Cardiac septum (tissue), 1 donor: ENCODE measurements at places on chromosomes 3 and 15.

GRCh38 chr3:150080058-150080730, 109.5 kb upstream of the PFN2 start:
- DNase-seq = no peak

DNA sequence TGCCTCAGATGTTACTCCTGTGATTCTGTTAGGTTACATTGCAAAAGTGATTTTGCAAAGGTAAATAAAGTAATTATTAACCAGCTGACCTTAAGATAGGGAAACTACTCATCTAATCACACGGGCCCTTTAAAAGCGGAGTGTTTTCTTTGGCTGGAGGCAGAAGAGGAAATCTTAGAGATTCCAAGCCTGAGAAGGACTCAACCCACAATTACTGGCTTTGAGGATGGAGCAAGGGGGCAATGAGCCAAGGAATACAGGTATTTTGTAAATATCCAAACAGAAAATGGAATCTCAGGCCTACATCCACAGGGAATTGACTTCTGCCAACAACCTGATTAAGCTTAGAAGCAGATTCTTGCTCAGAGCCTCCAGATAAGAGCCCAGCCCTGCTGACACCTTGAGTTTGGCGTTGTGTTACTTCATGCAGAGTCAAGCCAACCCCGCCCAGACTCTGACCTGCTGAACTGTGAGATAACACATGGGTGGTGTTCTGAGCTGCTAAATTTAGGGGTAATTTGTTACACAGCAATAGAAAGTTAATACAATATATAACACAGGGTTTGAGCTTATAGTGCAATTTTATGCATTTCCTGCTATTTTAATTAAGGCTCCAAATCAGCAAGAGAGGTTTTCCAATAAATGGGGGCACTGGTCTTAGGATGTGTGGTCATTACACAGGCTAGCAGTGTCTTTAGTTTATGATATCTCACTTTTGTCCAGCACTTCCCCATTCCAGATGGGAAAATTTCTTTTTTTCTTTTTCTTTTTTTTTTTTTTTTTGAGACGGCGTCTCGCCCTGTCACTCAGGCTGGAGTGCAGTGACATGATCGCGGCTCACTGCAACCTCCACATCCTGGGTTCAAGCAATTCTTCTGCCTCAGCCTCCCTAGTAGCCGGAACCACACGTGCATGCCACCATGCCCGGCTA, 19.5 kb downstream of the NFKBIZ start:
- no peak for DNase-seq

DNA sequence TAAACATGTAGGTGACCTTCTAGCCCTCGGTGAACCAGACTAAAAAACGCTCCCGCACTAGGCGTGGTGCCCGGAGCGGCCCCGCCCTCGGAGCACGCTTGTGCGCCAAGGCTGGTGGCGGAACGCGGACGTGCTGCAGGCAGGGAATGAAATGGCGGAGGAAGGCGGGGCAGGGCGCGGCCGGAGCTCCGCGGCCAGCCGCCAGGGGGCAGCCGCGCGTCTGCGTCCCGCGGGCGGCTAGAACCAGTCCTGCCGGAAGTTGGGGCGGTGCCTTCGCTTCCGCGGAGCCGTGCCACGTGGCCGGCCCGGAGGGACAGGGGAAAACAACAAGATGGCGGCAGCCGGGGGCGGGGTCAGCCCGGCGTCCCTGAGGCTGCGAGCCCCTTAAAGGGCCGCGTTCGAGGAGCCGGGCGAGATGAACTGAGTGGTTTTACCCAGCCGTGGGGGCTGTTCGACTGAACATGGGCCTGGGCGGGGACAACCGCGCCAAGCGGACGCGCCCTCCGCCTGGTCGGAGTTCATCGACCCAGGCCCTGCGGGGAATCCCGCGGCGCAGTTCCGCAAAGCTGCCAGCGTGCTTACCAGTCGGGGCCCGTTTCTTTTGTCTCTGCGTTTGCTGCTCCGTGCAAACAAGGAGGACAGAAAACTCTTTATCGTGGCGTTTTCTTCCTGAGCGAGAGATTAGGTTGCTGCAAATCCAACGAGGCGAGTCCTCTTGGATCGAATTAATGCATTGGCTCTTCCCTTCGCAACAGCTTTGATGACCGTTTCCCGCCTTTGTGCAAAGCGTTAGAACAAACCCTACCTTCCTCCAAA, 90.9 kb upstream of the CHD2 start:
- peak; percentile 99 for DNase-seq

DNA sequence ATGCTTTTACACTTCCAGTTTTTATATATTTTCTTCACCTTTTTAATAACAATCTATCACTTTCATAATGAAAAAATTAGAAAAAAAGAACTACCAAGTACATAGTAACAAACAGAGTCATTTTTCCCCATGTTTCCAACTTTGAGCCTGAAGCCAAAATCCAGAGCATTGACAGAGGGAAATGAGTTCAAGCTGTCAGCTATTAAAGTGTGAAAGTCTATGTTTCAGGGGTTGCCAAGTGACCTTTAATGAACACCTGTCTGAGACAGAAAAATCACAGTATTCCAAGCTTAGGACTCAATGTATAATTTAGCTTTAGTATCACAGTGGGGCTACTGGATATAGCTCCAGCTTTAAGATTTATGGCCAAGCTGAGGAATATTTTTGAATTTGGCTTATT, 128.3 kb upstream of the GADL1 start:
- DNase-seq = no peak

DNA sequence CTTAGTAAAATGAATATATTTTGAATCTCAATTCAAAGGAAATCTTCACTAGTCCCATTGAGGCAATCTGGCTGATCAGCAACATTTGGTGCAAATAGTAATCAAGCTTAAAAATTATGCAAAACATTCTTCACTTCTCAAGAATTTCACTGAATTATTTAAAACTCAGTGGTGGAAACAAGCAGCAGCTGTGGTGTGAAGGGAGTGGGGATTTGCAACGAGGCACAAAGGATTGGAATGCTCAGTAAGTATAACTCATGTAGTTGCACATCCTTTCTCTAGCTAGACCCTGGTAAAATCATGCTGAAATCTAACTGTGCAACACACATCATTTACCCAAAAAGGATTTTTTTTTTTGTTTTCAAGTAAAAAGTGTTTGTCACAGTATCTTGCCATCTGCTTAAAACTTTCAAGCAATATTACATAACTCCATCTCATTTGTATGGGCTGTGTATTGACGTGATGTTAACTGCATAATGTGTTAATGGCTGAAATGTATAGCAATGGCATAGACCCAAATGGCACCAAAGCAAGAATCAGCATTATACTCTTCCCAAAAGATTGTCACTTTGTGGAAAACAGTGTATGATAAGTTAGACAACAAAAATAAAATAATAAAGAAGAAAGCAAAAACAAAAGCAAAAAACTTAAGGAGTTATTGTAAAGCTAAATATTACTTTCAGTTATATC, 816.6 kb downstream of the EPHA3 start:
- no peak for DNase-seq

GRCh38 chr15:79653533-79653932, 221.4 kb downstream of the MINAR1 start:
- DNase-seq = no peak

DNA sequence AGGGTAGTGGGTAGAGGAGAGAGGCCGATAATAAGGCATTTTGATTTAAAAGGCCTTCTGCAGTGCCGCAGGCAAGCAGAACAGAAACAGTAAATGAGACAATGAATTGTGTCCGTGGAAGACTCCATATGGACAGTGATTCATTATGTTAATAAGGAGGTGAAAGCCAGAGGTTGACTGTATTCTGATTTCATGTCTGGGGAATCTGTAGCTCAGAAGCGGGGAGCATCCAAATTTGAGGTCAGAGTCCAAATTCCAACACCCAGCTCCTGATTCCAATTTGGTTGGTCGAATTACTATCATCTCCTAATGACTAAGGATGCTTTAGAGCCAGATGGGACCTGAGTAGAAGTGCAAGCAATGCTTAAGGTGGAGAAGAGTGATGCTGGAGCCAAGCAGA, 1.0 kb upstream of the TBC1D21 start:
- DNase-seq = no peak

DNA sequence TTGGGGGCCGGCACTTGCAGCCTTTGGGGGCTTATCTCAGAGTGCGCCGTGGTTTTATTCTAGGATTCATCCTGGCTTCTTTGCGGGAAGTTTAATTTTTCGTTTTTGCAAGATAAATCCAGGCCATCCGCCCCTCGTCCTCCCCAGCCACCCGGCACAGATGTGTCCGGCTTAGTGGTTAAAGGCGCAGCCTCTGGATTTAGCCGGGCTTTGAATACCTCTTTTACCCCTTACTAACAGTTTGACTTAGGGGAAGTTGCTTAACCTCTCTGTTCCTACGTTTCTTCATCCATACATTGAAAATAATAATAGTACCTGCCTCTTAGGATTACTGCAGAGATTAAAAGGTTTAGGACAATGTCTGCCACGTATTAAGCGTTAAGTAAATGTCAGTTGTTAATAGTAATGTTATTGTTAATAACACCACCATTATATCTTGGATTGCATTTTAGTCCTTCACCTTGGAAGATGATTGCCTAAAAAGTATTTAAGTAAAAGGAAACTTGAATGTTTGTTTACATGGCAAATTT, 714 bp downstream of the ECT2 start:
- DNase-seq = no peak

DNA sequence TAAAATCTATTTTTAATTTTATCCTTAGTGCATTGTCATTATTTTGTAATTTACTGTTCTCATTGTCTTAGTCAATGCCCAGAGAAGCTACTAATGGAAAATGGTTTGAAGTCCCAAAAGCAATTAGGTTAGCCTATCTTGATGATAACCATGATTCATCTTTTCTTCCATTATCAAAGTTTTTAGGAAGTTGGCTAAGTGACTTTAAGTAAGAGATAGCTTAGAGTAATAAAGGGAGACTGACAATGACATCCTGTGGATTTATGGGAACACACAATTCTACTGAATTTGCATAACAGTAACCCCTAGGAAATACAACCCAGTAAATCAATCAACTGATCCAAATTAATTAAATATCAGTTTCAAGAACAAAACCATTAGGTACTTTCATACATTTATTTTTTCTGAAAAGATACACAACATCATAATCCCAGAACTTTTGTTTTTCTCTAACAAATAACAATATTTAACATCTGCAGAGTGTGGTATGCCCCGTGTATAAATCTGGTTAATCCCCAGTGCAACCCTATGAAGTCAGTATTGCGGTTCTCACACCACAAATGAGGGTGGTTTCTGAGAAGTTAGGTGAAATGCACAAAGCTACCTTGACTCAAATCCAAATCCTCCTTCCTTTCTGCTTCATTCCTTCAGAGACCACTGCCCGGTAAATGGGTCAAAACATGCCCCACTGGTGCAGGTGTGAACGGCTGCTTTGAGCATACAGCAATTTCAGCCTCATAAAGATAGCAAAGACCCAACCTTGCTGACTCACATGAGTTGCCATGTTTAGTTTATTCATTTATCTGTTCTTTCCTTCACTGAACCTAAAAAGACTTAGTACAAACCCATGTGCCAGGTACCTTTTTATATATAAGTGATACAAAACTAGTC, 202.1 kb downstream of the TBL1XR1 start:
- no peak for DNase-seq

GRCh38 chr3:47578119-47578632, 489 bp downstream of the CSPG5 start:
- no peak for DNase-seq

DNA sequence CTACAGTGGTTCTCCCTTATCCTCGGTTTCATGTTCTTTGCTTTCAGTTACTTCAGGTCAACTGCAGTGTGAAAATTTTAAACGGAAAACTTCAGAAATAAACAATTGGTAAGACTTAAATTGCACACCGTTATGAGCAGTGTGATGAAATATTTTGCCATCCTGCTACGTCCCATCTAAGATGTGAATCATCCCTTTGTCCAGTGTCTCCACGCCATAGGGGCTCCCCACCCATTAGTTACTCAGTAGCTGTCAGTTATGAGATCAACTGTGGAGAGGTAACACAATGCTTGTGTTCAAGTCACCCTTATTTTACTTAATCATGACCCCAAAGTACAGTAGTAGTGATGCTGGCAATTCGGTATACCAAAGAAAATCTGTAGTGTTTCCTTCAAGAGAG, 47.4 kb downstream of the TJP1 start:
- no peak for DNase-seq

DNA sequence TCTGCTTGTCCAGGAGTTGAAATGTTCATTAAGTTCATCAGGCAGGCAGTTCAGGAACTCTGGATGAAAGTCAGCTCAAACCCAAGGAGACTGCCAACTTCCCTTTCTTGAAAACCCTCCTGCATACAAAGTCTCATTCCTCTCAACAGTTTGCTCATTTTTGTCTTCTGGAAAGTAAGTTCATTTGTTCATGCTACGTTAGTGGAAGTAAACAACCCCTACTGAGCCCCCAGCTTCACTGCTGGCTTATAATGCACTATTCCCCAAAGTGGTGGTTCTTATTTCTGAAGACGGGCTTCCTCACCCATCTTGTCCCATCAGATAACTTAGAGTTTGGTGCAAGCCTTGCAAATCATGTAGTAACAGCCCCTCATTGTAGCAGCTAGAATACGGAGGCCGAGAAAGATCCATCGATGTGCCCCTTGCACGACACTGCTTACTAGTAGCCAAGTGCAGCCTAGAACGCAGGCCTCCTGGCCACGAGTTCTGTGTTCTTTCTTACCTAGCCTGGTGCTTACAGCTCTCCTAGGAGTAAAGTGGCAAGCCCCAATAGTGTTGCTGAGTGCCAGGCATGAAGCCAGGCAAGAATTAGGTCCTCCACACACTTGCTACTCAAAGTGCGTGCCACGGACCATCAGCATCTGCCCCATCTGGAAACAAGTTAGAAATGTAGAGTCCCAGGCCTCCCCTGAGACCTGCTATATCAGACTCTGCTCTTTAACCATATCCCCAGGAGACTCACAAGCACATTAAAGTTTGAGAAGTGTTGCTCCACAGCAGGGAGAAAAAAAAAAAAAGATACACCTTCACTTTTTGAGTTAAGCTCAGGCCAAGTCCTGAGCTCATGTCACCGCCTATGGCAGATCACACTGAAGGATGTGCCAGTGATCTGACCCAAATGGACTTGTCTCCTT, 82.5 kb downstream of the RFTN1 start:
- DNase-seq = no peak
